Activated naive CD4-positive, alpha-beta T cell (primary cell): ENCODE measurements at places on chromosomes 2 and 18.

- no peak for DNase-seq
Measured at GRCh38 chr2:143321994-143322393, 192.8 kb downstream of the ARHGAP15 start.

- DNase-seq: no peak
Measured at GRCh38 chr2:162090109-162090508, 16.1 kb upstream of the DPP4 start.

GRCh38 chr2:74000666-74001065 lies 16.0 kb downstream of the TET3 start:
- DNase-seq: no peak

DNA sequence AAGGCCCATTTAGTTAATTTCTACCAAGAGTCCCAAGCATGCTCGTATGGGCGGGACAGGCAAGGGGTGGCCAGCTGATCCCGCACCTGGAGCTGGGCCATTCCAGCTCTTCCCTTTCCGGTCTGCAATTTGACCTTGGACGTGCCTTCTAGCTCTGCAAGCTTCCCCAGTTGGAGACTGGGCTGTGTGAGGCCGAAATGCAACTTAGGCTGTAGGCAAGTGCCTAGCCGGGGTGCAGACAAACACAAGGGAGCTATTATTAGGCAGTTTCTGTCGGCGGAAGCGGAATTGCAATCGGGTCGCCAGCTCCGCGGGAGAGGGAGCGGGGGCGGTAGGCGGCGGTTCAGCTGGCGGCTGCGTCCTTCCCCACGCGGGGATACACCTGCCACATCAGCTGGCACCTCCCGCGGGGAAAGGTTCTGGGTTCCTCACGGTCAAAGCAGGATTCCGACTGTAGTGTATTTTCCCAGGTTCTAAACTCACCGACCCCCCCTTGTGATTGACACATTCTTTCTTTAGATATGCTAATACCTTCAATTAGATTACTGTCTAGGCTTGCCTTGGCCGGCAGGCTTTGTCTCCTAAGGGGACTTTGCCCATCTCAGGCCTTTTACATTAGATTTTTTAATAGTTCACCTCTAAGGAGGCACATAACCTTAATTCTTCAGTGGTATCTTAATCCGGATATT lies 17.1 kb upstream of the ZNF532 start:
- DNase-seq: no peak

DNA sequence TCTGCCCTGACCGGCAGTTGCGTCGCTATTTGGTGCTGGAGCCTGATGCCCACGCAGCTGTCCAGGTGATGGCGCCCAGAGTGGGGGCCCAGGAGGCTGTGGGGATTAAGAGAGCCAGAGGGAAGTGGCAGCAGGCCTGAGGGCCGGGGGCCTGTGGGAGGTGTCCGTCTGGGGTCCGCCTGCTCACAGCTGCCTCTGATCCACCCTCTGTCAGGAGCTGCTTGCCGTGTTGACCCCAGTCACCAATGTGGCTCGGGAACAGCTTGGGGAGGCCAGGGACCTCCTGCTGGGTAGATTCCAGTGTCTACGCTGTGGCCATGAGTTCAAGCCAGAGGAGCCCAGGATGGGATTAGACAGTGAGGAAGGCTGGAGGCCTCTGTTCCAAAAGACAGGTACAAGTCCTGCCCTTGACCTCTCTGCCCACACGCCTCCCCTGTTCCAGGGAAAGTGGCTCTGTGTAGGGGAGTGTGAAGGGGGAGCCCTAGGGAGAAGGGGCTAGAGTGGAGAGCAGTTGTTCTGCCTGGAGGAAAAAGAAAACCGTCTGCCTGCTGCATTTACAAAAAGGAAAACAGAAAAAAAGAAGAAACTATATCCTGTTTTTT lies 11.6 kb downstream of the STK11IP start:
- DNase-seq: no peak

GRCh38 chr2:85933753-85934594 lies 45.2 kb upstream of the ST3GAL5 start:
- no peak for DNase-seq

GRCh38 chr2:31940920-31941319 lies 69.9 kb downstream of the MEMO1 start:
- DNase-seq: no peak

DNA sequence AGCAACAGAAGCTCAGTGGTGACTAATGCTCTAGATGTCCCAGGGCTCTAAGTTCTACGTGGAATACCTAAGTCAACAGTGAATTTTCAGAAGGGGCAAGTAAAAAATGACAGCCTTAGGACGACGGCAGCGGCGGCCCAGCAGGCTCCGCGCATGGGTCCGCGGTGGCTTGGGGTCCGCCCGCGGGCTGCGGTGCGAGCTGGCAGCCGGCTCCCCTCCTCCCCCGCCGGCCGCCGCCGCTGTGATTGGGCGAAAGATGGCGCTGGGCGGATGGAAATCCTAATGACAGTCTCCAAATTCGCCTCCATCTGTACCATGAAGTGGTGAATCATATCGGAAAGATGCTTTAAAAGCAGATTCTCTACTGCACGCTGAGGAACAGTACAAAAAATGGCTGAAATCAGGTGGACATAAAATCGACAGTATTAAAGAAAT lies 74.7 kb downstream of the HNRNPLL start:
- DNase-seq: no peak

GRCh38 chr2:47038656-47039488 lies 116.2 kb downstream of the STPG4 start:
- no peak for DNase-seq

- no peak for DNase-seq
Measured at GRCh38 chr2:148253685-148254084, 232.8 kb downstream of the MBD5 start.

- no peak for DNase-seq
Measured at GRCh38 chr2:98656800-98657199, 48.4 kb downstream of the UNC50 start.

DNA sequence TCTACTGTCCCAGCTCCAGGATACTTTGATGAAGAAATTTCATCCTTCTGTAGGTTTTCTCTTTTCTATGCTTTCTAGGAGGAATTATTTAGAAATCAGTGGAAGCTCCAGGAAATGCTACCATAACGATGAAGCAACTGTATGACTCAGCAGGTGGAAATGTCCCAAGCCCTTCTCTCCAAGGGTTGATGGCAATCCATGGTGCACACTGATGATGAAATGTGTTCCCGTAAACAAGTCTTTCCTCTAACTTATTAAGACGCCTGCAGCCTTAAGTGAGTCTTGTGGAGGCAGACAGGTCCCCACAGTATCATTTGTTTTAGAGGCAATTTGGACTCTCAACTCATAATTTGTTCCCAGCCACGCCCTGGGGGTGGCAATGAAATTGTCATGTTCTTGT lies 777.6 kb upstream of the SOX11 start:
- no peak for DNase-seq

DNA sequence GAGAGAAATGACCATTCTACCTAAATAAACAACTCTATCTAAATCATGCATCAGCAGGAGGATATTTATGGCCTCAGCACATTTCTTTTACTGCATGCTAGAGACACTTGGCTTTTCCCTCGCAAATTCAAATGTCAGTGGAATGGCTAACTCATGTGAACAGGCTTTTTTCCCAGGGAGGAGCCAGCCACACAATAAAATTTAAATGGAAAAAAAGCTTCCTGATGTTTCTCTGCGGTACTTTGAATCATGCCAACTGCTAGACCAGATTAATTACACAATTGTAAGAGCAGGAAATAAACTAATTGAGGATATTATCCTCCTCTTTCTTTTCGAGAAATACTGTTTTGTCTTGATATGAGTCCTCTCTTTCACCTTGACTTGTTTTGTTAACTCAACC lies 676.3 kb downstream of the IRS1 start:
- no peak for DNase-seq

DNA sequence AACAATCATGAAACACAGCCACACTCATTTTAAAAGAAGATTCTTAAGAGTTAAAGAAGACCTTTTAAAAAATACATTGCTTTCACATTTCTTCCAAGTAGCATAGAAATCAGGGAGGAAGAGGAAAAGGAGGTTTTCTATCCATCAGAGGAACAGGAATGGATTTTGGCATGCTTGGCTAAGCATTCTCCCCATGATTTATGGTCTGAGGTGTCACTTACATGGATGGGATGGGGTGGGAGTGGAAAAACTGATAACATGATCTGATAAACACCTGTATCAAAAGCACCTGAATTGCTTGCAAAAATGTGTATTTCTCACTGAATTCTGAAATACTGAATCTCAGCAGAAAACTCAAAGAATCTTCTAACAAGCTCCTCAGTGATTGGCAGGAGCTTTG lies 265.9 kb downstream of the NRXN1 start:
- DNase-seq: no peak

GRCh38 chr2:42542871-42543270 lies 25.6 kb upstream of the MTA3 start:
- no peak for DNase-seq

DNA sequence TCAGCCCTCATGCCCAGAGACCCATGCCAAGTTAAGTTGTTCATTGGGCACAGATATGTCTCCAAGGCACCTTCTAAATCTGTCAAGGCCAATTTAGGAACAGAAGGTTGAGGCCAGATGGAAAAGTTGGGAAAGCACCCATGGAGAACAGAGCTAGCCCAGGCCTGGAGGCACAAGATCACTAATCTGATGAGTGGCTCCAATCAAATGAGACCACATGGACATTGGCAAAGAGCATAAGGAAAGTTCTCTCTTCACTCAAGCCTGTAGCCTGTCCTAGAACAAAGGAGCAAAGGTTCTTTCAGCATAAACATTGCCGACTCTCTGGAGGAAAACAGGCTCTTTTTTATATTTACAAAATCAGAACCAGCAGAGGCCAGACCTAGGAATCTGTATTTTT lies 154.8 kb downstream of the RNF152 start:
- no peak for DNase-seq

GRCh38 chr18:48066225-48066652 lies 135.8 kb upstream of the SMAD2 start:
- DNase-seq: no peak

DNA sequence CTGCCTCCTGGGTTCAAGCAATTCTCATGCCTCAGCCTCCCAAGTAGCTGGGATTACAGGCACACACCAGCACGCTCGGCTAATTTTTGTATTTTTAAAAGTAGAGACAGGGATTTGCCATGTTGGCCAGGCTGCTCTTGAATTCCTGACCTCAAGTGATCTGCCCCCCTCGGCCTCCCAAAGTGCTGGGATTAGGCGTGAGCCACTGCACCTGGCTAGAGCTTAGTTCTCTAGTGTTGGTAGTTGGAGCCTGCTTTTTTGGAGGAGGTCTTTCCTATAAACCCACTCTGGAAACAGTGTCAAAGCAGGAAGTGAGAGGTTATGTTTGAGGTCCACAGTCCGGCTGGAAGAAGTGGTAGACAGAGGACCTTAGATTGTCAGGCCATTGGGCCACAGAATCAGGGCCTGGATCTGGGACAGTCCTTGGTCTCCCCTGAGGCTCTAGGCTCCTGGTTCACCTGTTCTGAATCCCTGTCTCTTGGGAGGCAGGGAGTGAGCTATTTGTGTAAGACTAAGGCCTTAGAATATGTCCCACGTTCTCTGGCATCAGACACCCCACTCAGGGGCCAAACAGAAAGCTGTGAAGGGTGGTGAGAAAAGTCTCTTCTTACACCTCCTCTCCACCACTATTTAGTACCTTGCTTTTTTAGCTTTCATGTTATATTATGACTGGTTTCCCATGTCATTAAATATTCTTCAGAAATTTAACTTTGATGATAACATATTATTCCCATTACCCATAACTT lies 34.5 kb downstream of the PCBP1 start:
- no peak for DNase-seq

- no peak for DNase-seq
Measured at GRCh38 chr2:239767021-239767905, 257.9 kb downstream of the NDUFA10 start.

DNA sequence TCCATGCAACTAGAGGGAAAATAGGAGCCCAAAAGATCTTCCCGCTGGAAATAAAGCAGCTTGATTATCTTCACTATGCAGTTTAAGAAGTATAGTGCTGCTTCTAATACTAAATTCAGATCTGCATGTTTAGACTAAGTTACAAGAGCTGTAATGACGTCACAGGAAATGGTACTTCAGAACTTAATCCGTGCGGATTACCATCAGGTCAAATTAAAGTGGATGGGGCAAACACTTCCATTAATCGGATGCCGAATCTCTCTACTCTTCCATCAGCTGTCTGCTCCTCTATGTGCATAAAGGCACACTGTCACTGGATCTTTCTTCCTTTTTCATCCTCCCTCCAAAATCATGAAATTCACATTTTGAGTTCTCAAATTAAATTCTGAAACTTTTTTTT lies 52.6 kb downstream of the TRAPPC12 start:
- no peak for DNase-seq

GRCh38 chr2:46119453-46119852 lies 177.8 kb upstream of the EPAS1 start:
- no peak for DNase-seq

- no peak for DNase-seq
Measured at GRCh38 chr2:42470706-42471105, 23.1 kb downstream of the KCNG3 start.

DNA sequence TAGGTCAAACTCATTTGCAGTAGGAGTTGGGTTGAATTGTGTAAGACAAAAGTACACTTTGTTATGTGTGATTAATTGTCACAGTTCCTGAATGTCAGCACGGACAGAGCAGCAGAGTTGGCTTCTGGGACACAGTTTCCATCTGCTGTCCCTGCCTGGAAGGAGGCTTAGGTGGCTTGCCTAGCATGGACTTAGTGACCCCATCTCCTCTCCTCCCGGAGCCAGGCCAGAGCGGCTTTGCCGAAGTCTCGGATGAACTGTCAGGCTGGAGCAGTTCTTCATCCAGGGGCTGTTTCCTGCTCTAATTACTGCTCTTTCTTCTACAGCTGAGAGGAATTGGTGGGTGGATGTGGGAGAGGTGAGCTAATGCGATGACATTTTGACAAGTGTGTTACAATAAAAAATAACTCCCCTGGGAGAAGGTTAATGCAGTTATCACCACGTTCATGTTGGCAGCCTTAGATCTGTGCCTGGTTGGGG lies 102.0 kb downstream of the SH3RF3 start:
- no peak for DNase-seq

DNA sequence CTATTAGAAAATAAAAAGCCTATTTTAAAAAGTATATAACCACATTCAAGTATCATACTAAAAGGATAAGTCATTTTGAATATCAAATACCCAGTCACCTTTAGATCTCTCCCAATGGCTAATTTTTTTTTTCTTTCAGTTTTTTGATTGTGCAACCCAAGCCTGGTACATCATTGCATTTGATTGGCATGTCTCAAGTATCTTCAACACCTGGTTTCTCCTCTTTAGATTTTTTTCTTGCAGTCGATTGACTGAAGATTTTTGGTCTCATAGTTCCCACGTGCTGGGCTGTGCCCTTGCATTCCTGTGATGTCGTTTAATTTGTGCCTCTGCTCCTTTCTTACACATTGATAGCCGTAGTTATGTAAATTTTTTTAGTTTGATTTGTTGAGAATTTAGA lies 40.7 kb downstream of the ATIC start:
- DNase-seq: no peak

- DNase-seq: no peak
Measured at GRCh38 chr2:133496501-133497269, 71.6 kb downstream of the NCKAP5 start.

GRCh38 chr2:120516679-120517314 lies 170.9 kb downstream of the INHBB start:
- no peak for DNase-seq
